ENCODE measurements at places on chromosomes 1 and 21.

- no peak for ATAC-seq
These were observed 46.7 kb downstream of the CLDN14 start for GRCh38 chr21:36433059-36433709.

DNA sequence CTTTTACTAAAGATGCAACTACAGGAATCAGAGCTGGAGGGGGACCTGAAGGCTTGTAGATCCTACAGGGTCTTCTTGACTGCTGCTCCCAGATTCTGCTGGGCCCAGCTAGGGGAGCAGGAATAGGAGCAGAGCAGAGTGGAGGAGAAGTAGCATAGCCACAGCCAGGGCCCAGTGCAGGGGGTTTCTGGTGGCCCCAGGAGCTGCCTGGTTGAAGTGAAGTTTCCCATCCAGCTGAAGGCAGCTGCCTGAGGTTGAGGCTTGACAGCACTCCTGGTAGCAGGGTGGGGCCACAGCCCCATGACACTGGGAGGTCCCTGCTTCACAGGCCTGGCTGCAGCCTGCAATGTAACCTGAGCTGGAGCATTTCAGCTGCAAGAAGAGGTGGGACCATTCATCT is 2.0 kb upstream of the INPP5B start:
- no peak for ATAC-seq

- peak; percentile 10 for ATAC-seq
These were observed 58.4 kb upstream of the ADAM30 start for GRCh38 chr1:119954476-119955422.

DNA sequence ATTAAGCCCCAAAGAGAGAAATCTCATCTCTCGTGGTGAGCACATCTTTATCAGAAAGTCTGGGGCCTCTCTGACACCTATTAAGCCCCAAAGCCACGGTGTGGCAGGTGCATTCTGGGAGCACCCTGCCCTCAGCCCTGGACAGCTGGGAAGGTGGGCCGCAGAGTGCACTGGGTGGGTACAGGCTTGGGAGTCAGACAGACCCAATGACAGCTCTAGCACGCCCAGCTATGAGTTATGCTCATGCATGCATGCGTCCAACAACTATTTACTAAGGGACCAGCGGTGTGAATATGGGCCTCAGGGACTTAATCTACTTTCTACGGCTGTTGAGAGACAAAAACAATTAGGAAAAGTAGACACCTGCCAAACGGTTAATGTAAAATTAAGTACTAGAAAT is 46.6 kb downstream of the SLC66A1 start:
- ATAC-seq = no peak

DNA sequence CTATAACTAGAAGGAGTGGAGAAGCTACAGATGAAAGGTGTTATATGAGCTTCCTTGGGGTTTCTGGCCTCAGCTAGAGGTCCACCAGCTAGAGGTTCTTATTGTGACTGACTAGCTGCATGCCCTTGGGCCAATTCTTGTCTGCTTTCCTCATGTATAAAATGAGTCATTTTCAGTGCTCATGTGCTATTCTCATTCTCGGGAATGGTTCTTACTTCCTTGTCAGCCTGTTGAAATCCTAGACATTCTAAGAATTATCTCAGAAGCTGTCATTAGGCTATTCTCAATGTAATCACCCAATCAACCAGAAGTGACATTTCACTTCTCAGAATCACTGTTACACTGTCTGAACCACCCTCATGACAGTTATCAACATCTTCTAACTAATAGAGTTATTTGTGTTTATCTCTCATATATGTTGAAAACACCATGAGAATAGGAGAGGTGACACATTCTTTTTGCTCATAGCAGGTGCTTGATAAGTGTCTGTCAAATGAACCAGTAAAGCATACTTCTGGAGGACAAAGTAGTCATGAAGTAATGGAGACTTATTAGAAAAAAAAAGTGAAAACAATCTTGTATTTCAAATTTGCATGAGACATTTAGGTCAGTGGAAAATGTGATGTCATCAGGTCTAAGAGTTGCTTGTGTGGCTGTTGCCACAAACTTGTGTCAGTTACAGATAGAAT is 122.8 kb upstream of the IVNS1ABP start:
- ATAC-seq = peak; percentile 95

DNA sequence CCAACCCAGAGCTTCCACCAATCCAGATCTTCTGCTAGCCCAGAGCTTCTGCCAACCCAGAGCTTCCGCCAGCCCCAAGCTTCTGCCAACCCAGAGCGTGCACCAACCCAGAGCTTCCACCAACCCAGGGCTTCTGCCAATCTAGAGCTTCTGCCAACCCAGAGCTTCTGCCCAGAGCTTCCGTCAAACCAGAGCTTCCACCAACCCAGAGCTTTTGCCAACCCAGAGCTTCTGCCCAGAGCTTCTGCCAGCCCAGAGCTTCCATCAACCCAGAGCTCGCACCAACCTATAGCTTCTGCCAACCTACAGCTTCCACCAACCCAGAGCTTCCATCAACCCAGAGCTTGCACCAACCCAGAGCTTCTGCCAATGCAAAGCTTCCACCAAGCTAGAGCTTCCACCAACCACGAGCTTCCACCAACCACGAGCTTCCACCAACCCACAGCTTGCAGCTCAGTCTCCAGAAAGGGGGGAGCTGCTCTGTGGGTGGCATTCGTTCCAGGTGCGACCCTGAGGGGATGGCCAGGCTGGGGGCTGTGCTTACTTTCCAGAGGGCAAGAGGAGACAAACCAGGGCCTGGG is 23.8 kb downstream of the CRYAA start:
- ATAC-seq = no peak

GRCh38 chr1:169133801-169134502 is 27.5 kb downstream of the ATP1B1 start:
- ATAC-seq = no peak

DNA sequence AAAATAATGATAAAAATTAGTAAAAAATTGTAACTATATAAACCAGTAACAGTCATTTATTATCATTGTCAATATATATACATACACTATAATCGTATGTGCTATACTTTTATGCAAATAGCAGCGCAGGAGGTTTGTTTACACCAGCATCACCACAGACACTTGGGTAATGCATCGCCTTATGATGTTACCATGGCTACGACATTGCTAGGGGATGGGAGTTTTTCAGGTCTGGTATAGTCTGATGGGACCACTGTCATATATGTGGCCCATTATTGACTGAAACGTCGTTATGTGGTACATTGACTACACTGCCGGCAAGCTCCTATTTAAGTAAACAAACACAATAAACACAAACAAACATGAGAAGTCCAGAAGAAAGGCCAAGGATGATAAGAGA is 45.6 kb downstream of the KCNK1 start:
- no peak for ATAC-seq

- ATAC-seq = no peak
These were observed 46.8 kb downstream of the USP24 start for GRCh38 chr1:55168353-55168752.

- ATAC-seq = no peak
These were observed 203.1 kb downstream of the DENND1B start for GRCh38 chr1:197572169-197572568.

GRCh38 chr1:115133440-115133839 is 44.1 kb upstream of the TSPAN2 start:
- ATAC-seq = no peak

- ATAC-seq = no peak
These were observed 1.4 kb downstream of the CHD1L start for GRCh38 chr1:147243841-147244240.

GRCh38 chr1:231206856-231207255 is 34.2 kb upstream of the GNPAT start:
- ATAC-seq = peak; percentile 31

DNA sequence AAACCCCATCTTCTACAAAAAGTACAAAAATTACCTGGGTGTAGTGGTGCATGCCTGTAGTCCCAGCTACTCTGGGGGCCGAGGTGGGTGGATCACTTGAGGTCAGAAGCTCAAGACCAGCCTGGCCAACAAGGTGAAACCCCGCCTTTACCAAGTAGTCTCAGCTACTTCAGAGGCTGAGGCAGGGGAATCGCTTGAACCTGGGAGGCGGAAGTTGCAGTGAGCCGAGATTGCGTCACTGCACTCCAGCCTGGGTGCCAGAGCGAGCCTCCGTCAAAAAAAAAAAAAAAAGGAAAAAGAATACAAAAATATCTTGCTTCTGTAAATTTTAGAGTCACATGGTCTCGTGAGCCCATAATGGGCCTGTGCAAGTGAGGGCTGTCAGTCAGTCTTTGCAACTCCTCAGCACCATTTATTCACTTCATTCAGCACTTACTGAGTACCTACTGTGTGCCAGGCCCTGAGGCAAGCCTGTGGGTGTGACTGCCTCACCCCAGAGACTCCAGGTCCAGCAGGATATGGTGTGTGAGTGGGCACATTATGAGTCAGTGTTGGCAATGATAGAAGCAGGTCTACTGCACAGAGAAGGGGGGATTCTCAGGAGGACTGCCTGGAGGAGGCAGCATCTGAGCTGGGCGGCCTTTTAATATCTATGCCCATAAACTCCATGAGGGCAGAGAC is 46.8 kb upstream of the TARDBP start:
- ATAC-seq = peak; percentile 37

DNA sequence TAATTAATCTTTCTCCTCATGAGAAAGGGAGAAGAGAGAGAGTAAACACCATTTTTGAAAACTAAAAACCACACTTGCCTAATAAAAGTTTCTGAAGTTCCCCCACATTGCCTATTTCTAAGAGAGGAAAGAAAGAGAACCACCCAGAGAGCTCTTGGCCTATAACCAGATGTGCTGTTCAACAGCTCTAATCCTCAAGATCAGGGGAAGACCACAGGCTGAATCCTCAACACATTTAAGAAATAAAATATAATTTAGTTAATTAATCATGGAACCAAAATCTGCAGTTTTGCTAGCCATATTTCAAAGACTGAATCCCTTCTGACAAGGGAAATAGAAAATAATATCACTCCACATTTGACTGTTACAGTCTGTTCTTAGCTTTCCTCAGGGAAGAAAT is 11.9 kb downstream of the PRRX1 start:
- ATAC-seq = no peak

GRCh38 chr1:116496380-116496779 is 74.4 kb downstream of the CD58 start:
- no peak for ATAC-seq

GRCh38 chr1:93598861-93599439 is 82.7 kb downstream of the BCAR3 start:
- no peak for ATAC-seq

DNA sequence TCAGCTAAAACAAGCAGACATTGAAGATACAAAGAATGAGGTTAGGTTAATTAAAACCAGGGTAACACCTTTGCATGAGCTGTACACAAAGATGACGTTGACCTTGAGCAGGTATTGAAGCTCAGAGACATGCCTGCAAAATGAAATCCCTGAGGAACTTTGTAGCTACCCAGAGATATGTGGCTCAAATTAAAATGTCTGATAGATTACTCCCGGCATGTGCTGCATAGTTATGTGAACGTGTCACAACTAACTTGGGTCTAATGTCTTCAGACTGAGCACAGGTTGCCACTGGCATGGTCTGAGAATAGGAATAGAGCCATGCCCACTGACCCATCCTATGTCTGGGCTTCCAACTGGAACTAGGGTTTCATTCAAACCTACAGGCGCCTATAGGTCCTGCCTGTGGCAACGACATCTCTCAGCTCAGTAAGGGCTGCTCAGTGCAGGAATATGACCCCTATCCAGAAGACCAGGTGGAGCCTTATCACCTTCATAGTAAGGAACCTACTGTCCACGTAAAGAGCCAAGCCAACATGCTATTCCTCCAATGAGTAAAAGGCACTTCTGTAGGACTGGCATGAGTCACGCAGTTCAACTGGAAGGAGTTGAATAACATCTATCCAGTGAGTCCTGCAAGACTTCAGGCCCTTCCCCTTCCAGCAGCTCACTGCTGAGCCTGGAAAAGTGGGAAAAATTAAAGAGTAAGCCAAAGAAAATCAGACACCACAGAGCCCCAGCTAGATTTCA is 60.7 kb downstream of the PRKAB2 start:
- no peak for ATAC-seq

DNA sequence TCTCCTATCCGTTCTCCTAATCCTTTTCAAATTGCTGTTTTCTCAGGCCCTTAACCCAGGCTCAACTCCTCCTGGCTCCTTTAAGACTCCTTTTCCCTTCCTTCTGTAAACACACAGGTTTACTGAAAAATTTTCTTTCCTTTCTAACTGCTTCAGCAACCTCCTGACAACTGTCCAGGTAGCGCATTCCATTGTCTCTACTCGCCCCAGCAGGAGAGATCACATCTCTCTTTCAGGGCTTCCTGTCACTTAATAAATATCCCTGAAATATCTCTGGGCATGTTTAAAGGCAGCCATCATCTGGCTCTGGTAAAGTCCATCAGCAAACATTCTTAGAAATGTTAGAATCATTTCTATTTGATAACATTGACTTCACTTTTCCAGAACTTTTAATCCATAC is 211.2 kb upstream of the PTBP2 start:
- no peak for ATAC-seq
